Bronchus fibroblast of lung (primary cell): ENCODE measurements at places on chromosomes 6 and 20. TPM values are rescaled to one million over a fixed set of nuclear protein-coding genes. Genes with fewer than 3 reads are reported as not detected.

Gene PGC
- not detected in 2 replicates for total RNA-seq

Gene LRRN4
- total RNA-seq: 0.15 TPM in 1 of 2 replicates, not detected in the other

Gene CTCFL
- not detected in 2 replicates for total RNA-seq

Gene ID4
- total RNA-seq: 0.89 and 1.0 TPM in 2 replicates

Gene GGTLC1
- total RNA-seq: not detected in 2 replicates

Gene BPIFA1
- not detected in 2 replicates for total RNA-seq

Gene DIDO1
- 26.1 and 26.5 TPM in 2 replicates for total RNA-seq

Gene UFL1
- total RNA-seq: 16.1 and 17.7 TPM in 2 replicates

Gene SRSF3
- total RNA-seq: 112 and 130 TPM in 2 replicates

Gene SS18L1
- 6.1 and 6.7 TPM in 2 replicates for total RNA-seq

Gene ECT2L
- not detected in 2 replicates for total RNA-seq

Gene NNAT
- total RNA-seq: 32.0 and 41.7 TPM in 2 replicates

Gene SRSF12
- total RNA-seq: 0.34 and 0.45 TPM in 2 replicates

Gene TCP11
- total RNA-seq: 0.15 and 0.50 TPM in 2 replicates

Gene BPIFB4
- not detected in 2 replicates for total RNA-seq

Gene DACT2
- 0.15 TPM in 1 of 2 replicates, not detected in the other for total RNA-seq

Gene ASXL1
- 20.5 and 22.6 TPM in 2 replicates for total RNA-seq

Gene HDGFL1
- not detected in 2 replicates for total RNA-seq

Gene CBLN4
- not detected in 2 replicates for total RNA-seq

Gene TAAR5
- total RNA-seq: not detected in 2 replicates

Gene REM1
- not detected in 2 replicates for total RNA-seq

Gene BTNL2
- not detected in 2 replicates for total RNA-seq

Gene TXLNB
- 0.15 and 0.17 TPM in 2 replicates for total RNA-seq

Gene NELFCD
- 55.1 and 56.3 TPM in 2 replicates for total RNA-seq

Gene SERPINB6
- total RNA-seq: 136 and 168 TPM in 2 replicates

Gene DOP1A
- total RNA-seq: 3.3 and 7.2 TPM in 2 replicates

Gene ABT1
- total RNA-seq: 14.1 and 14.3 TPM in 2 replicates

Gene PRR18
- total RNA-seq: not detected in 2 replicates

Gene CCR6
- total RNA-seq: not detected in 2 replicates

Gene RIN2
- 16.5 and 18.2 TPM in 2 replicates for total RNA-seq

Gene LZTS3
- 1.2 and 1.5 TPM in 2 replicates for total RNA-seq

Gene GSTA3
- total RNA-seq: not detected in 2 replicates

Gene FAM83D
- 39.5 and 40.1 TPM in 2 replicates for total RNA-seq

Gene FOXP4
- 3.2 and 3.7 TPM in 2 replicates for total RNA-seq

Gene RUNX2
- 8.6 and 9.2 TPM in 2 replicates for total RNA-seq

Gene IRAK1BP1
- total RNA-seq: 2.8 and 3.0 TPM in 2 replicates

Gene COX4I2
- not detected in 2 replicates for total RNA-seq

Gene APMAP
- total RNA-seq: 97.7 and 99.6 TPM in 2 replicates

Gene DDO
- 0.17 and 0.74 TPM in 2 replicates for total RNA-seq

Gene ISM1
- under 0.01 and 0.15 TPM in 2 replicates for total RNA-seq

Gene IL17A
- not detected in 2 replicates for total RNA-seq

Gene SYCP2
- total RNA-seq: under 0.01 and 0.15 TPM in 2 replicates
